Activated CD4-positive, alpha-beta T cell treated with anti-CD3 and anti-CD28 coated beads, Interleukin-2, amount 10 ng/mL, durations not matched to agents 7 days and 5 days (primary cell): ENCODE measurements at places on chromosomes 12 and 14.

- no peak for DNase-seq
Measured at GRCh38 chr12:14514154-14514842, 53.4 kb downstream of the PLBD1 start.

DNA sequence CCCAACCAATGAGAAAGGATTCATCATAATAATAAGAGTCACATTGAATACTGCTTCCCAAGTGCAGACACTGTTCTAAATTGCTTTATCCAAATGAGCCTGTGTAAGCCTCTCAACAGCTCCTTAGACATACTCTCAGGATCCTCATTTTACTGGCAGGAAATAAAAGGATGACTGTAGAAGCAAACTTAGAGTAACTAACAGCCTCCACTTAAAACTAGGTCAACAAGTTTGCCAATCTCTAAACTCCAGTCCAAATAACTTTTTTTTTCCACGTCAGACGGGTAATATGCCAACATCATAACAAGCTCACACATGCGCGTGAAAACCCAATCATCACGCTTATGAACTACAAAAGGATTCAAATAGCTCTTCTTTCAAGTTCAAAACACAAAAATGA lies 15.3 kb upstream of the DPF3 start:
- DNase-seq = no peak

DNA sequence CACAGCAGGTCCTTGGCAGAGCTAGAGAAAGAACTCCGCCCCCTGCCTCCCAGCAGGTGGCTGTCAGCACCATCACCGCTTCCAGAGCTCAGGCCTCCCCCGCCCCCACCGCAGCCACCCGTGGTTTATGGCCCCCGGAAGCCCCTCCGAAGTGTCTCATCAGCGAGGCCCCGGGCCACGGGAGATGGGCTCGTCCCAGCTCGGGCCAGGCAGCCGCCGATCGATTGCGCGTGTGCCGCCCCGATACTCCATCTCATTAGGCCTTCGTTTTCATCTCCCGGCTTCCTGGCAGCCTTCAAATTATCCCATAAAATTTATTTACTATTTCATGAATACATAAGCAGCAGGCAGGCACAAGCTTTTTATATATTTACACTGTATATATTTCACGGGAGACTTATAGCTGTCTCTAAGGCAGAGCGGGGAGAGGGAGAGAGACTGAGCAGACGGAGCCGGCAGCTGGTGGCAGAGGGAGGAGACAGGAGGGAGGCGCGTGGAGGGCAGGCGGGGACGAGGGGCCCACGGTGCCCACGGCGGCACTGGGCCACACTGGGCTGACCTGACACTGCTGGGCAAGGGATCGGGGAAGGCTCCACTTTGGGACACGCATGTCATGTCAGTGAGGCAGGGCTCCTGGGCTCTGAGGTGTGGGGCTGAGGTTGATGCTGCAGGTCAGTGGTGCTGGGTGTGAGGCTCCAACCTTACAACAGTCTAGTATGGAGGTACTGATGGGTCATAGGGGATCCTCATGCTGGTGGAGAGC lies 241.2 kb downstream of the RBM19 start:
- DNase-seq = no peak

DNA sequence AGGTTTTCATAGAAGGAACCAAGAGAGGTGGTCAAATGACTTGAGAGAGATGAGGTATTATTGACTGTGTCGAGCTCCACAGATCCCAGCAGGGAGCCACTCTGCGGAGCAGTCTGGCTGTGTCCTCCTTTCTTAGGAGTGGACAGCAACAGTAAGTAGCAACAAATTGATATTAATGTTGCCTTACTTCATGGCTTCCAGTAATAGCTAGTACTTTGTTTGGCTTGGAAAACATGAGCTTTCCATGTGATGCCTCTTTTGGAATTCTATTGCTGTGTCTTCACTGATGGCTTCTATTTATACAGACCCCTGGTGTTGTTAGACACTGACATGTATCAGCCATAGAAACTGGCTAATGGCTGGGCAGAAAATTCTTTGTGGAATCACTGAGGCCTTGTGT lies 531.2 kb upstream of the CCDC196 start:
- DNase-seq = no peak

- no peak for DNase-seq
Measured at GRCh38 chr14:59998564-59998963, 78.6 kb downstream of the LRRC9 start.

DNA sequence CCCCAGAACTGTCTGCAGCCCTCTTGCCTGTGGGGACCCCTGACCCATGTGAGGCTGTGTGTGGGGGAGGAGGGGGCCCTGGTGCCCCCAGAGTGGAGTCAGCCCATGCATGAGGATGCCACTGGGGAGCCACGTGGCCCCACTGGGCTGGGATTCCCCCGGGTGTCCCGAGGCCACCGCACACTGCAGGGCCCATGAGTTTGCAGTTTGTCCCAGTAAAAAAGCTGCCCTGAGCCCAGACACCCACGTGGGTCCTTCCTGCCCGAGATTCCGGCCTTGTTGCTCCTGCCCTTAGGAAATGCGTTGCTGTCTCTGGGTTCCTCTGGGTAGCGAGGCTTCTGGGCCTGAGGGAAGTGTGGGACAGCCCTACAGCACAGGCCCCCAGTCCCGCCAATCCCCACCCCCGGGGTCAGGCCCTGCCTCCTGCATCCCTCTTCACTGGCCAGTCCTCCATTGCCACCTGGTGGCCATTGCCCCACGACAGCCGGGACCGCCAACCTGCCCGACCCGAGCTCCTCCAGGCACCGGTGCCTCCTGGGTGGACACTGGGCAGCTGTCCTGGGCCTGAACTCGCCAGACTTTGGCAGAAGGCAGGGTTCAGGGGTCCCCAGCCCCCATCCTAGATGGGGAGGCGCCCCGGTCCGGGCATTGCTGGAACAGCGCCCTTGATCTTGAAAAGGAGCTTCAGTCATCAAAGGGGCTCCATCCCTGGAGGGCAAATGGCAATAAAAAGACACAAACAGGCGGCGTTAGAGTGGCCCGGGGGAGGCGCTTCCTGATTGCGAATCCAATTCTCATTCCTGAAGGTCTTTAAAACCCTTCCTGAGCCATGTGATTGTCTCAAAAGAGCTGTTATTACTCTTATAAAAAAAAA lies 15.6 kb upstream of the C14orf180 start:
- DNase-seq = peak; percentile 64

GRCh38 chr12:106303202-106303820 lies 778 bp downstream of the TCP11L2 start:
- DNase-seq = peak; percentile 94

DNA sequence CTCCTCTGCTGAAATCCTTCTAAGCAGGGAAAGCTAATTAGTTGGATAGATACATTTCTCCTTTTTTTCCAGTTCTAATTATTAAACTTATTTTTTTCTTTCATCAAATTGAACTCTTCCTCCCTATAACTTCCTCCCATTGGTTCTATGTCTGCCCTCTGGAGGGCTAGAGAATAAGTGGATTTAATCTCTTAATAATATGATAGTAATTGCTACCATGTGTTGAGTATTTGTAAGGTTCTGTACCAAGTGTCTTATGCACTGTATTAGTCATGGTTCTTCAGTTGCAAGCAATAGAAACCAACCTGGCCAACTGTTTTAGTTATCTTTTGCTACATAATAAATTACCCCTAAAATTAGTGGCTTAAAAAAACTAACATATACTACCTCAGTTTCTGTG lies 190.5 kb upstream of the PLXNC1 start:
- DNase-seq = no peak

- DNase-seq = no peak
Measured at GRCh38 chr14:61736751-61737150, 25.5 kb upstream of the SNAPC1 start.

DNA sequence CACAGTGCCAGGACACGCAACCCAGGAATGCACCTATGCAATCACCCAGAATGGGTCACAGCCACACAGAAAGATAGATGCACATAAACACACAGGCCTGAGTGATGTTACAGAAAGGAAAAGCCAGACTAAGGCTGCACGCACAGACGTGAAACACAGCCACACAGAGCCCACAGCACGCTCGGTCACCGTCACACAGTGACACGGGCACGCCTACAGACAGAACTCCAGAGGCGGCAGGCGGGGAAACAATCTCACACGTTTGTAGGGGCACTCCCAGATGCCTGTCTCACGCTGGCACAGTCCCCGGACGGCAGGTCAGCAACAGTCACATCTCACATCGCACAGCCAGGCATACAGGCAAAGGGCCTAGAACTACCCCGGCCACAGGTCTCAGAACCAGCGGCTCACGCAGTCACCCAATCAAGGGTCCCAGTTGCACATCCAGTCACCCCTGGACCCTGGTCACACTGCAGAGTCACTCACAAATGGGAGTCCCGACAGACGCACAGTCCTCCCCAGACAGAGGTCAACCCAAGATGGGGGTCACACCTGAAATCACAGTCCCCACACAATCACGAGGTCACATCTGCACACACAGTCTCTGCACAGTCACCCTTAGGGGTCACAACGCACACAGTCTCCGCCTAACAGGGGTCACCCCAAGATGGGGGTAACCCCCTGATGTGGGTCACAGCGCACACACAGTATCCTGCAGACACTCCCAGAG lies 790 bp downstream of the SSH1 start:
- peak; percentile 60 for DNase-seq

GRCh38 chr12:6198556-6198955 lies 1.6 kb upstream of the CD9 start:
- DNase-seq = no peak

GRCh38 chr12:131032082-131032750 lies 78.5 kb downstream of the ADGRD1 start:
- no peak for DNase-seq

- no peak for DNase-seq
Measured at GRCh38 chr12:25767606-25768005, 190.9 kb upstream of the RASSF8 start.

GRCh38 chr14:68020493-68020892 lies 200.9 kb downstream of the RAD51B start:
- DNase-seq = no peak

- no peak for DNase-seq
Measured at GRCh38 chr12:117580718-117581062, 219.3 kb upstream of the NOS1 start.

DNA sequence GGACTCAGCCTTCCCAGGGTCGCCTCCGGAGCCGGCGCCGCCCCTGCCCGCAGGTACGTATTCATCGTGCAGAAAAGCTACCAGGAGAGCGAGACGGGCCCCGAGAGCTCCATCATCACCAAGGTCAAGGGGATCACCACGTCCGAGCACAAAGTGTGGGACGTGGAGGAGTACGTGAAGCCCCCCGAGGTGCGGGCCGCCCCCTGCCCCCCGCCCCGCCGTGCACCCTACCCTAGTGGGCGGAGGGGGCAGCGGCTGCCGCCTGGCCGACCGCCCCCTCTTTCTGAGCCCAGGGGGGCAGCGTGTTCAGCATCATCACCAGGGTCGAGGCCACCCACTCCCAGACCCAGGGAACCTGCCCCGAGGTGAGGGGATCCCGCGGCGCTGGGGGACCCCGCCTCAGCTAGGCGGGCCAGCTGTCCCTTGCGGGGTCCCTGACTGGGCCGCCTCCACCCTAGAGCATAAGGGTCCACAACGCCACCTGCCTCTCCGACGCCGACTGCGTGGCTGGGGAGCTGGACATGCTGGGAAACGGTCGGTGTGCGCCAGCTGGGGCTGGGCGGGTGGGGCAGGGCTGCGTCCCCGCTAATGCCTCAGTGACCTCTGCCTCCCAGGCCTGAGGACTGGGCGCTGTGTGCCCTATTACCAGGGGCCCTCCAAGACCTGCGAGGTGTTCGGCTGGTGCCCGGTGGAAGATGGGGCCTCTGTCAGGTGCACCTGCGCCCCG lies 973 bp downstream of the P2RX2 start:
- DNase-seq = no peak

DNA sequence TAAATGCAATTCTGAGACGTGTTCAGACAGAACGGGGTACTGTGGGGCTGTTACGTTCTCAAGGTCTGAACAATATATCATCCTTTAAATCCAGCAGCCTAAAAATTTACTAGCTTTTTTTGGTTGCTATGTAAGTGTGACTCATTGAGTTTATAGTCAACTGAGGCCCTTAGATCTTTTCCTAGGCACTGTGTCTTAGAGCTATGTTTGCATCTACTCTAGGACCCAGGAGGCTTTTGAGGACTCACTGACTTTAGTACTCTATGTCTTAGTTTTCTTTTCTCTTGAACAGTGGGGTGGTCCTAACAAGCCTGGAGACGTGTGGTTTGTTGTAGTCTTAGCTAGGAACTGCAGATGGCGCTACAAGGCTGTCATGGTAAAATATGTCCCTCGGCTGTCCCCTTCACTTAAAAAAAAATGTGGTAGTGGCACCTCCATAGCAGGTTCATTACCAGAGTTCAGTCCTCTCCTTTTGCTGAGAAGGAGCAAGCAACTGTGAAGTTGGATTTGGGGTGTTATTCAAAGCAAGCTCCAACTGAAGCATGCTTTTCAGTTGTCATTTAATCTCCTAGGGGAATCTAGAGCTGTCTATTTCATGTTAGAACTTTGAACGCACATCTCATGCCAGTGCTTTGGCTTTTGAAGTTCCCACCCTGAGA lies 8.7 kb upstream of the SPATS2 start:
- peak; percentile 73 for DNase-seq

- DNase-seq = no peak
Measured at GRCh38 chr12:4261655-4262054, 11.9 kb upstream of the CCND2 start.

GRCh38 chr12:6218347-6218925 lies 18.2 kb downstream of the CD9 start:
- DNase-seq = no peak

GRCh38 chr12:128968668-128969067 lies 115.4 kb downstream of the GLT1D1 start:
- DNase-seq = no peak

- DNase-seq = no peak
Measured at GRCh38 chr14:60975551-60975950, 5.3 kb downstream of the TRMT5 start.

DNA sequence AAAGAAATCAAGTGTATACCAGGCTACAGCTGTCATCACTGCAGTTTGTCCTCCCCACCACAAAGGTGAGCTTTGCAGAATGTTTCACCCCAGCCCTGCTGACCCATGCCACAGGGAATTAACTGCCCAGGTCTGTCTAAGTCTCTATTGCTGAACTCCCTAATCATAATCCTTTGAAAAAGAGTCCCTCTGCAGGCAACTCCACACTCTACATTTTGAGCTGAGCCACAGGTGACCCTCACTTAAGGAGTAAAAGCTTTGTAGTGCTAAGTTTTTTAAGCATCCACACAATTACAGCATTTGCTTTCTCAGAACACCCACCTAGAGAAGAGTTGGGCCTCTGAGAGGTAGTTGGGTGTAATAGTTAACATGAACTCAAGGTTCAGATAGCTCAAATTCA lies 90.0 kb downstream of the C12orf50 start:
- no peak for DNase-seq
